ENCODE measurements at places on chromosomes 1 and 21.

- H3K4me3 ChIP-seq = no peak overlapping the region
- no peak overlapping the region for H3K27ac ChIP-seq
- DNase-seq = no peak
- no peaks in the 10 kb centered on the region for H3K36me3 ChIP-seq
- H3K4me1 ChIP-seq = no peaks in the 10 kb centered on the region
Measured at GRCh38 chr1:24167008-24167407, 20.1 kb downstream of the IFNLR1 start.

DNA sequence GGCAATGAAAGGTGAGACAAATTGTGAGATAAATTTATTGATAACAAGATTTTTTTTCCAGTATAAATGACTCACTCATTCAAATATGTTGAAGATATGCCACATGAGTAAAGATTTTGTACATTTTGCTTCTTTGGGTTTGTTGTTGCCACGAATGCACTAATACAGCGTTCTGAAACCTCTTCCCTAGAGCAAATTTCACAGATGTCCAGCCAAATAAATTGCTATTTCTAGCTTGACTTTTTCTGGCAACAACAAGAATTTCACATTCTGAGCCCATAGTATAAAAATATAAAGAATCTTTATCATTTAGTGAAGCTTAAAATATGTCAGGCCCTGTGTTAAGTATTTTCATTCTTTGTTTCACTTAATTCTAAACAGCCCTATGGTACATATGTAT lies 114.5 kb upstream of the COL24A1 start:
- no peak overlapping the region for H3K4me3 ChIP-seq
- H3K36me3 ChIP-seq = no peaks in the 10 kb centered on the region
- H3K27ac ChIP-seq = no peak overlapping the region
- DNase-seq = no peak
- no peaks in the 10 kb centered on the region for H3K27me3 ChIP-seq

DNA sequence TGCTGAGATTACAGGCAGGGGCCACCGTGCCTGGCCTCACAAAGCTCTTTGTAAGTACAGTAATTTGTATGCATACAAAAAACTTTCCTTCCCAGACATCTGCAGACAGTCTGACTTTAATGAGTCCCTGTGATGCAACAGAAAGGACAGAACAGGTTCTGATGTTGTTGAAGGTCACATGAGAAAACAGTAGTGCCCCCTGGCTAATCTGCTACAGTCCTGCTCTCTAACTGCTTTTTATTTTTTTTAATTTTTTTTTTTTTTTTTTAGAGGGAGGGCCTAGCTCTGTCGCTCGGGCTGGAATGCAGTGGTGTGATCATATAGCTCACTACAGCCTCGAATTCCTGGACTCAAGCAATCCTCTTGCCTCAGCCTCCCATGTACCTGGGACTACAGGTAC lies 36.7 kb downstream of the ACBD3 start:
- no peak overlapping the region for H3K27ac ChIP-seq
- DNase-seq = no peak
- H3K27me3 ChIP-seq = no peaks in the 10 kb centered on the region
- H3K4me3 ChIP-seq = no peak overlapping the region
- H3K4me1 ChIP-seq = no peaks in the 10 kb centered on the region

GRCh38 chr1:3586986-3587759 lies 24.1 kb downstream of the MEGF6 start:
- H3K4me3 ChIP-seq = no peak overlapping the region
- DNase-seq = no peak
- no peaks in the 10 kb centered on the region for H3K36me3 ChIP-seq
- no peaks in the 10 kb centered on the region for H3K4me1 ChIP-seq
- no peak overlapping the region for H3K27ac ChIP-seq

DNA sequence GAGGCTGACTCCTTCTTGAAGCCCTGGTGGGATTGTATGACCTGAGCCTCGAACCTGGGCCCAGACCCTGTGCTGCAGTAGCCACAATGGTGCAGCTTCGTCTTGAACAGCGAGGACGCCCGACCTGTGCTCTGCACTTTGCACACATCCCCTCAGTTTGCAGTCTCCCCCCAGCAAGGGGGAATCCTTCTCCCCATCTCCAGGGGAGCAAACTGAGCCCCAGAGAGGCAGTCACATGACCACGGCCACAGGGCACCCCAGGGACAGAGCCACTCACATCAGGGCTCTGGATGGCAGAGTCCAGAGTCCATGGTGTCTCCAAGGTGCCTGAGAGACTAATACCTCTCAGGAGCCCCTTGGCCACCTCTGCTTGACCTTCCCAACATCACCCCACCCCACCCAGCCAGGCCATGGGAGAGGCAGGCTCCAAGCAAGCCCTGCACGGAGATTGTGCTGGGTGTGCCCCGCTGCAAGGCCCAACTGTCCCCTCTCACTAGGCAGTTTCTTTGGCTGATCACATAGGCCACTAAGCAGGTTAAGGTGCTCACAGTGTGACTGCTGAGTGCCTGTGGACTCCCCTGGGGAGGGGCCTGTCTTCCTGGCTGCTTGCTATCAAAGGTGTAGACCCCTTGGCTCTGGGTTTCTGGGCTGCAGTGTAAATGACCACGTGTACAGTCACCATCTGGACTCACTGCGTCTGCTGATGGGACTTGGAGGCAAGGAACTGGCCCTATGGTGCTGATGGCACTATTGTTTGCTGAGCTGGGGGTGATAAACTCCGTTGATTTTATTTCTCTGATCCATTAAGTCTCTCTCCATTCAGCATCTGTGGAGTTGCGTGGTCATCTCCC lies 398.1 kb downstream of the MATN1 start:
- no peak overlapping the region for H3K27ac ChIP-seq
- no peak overlapping the region for H3K4me3 ChIP-seq
- peaks cover 5% of the 10 kb centered on the region for H3K27me3 ChIP-seq
- H3K4me1 ChIP-seq = no peaks in the 10 kb centered on the region
- no peak for DNase-seq

DNA sequence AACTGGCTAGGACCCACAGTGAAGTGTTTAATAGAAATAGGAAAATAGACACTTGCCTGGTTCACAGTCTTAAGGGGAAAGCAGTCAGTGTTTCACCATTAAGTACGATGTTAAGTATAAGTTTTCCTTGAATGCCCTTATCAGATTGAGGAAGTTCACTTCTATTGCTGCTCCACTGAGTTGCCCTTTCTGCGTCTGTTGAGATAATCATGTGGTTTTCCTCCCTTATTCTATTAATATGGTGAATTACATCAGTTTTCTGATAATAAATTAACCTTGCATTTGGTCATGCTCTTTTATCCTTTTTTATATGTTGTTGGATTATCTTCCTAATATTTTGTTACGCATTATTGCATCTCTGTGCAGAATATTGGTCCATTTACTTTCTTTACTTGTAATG lies 21.4 kb downstream of the UTS2 start:
- no peaks in the 10 kb centered on the region for H3K27me3 ChIP-seq
- H3K27ac ChIP-seq = no peak overlapping the region
- H3K4me1 ChIP-seq = no peaks in the 10 kb centered on the region
- H3K36me3 ChIP-seq = peaks cover 6% of the 10 kb centered on the region
- DNase-seq = no peak
- no peak overlapping the region for H3K4me3 ChIP-seq

All from breast epithelium (tissue), 4 donors.